Esophagus mucosa (tissue), 1 donor: ENCODE measurements at places on chromosomes 3 and 15. TPM values are rescaled to one million over a fixed set of nuclear protein-coding genes. Genes with fewer than 3 reads are reported as not detected.

The TARS3 gene
- total RNA-seq = 4.3 TPM

The CSPG4 gene
- total RNA-seq = 1.9 TPM

The SNAP23 gene
- total RNA-seq = 34.4 TPM

The SPESP1 gene
- 0.52 TPM for total RNA-seq

The CACNA2D3 gene
- total RNA-seq = 7.0 TPM

The PRR20G gene
- total RNA-seq = not detected
